Kasumi-1 (cell line): ENCODE measurements at places on chromosomes 11 and 22.

- no peak for DNase-seq
Observed at GRCh38 chr22:28909375-28909774, 26.0 kb downstream of the ZNRF3 start.

- no peak for DNase-seq
Observed at GRCh38 chr11:377883-378500, 8.7 kb downstream of the B4GALNT4 start.

GRCh38 chr11:16397390-16397789 is 41.0 kb upstream of the SOX6 start:
- no peak for DNase-seq

GRCh38 chr11:19349340-19350025 is 108.7 kb upstream of the E2F8 start:
- no peak for DNase-seq

DNA sequence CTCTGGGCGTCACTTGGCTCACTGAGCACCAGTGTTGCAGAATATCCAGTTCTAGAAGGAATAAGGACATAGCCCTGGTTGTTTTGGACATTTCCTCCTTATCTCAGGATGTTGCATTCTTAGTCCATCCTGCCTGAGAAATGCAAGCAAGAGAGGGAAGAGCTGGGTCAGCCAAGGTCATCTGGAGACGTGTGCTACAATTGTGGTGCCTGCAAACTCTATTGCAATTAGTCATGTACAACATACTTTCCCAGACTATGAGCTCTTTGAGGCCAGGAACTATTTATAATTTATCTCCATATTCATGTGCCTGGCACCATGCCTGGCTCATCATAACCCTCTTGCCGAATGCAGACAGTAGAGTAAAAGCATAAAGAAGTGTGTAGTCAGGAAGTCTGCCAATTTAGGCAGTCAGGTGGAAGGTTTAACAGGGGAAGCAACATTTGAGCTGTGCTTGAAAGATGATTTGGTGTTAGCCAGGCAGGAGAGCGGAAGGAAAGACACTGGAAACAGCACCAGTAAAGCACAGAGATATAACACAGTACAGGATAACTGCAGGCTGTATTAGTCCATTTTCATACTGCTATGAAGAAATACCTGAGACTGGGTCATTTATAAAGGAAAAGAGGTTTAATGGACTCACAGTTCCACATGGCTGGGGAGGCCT is 129.4 kb upstream of the PAX6 start:
- DNase-seq = no peak

GRCh38 chr11:134532131-134532920 is 120.3 kb upstream of the B3GAT1 start:
- no peak for DNase-seq

- DNase-seq = peak; percentile 49
Observed at GRCh38 chr11:17734986-17735817, 621 bp downstream of the KCNC1 start.

DNA sequence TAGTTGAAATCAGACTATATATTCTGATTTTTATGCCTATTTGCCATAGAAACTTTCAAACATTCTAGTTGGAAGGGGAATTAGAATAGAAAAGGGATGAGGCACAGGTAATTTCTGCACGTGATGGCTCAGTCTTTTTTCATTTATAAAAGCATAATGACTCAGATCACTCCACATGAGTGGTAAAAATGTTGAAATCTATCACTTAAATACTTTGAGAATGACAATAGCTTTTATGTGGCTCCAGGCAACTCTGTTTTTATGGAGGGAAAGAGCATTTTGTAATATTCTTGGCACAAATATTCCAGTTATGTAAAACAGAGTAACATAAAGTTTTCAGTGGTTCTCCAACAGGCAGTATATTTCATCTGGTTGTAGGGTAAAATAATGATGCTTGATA is 5.9 kb upstream of the MMP3 start:
- DNase-seq = no peak

DNA sequence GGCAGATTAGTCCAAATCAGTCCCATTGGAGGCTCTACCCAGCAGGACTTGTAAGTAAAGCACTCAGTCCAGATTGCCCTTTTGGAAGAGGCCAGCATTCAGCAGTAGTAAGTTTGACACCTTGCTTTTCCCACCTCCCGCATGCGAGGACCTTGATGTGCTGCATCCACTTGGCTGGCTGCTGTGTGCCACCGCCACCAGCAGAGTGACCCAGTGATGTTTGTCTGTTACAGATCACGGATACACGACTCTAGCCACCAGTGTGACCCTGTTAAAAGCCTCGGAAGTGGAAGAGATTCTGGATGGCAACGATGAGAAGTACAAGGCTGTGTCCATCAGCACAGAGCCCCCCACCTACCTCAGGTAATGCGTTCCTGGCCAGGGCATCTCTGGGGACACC is 6.6 kb downstream of the SMARCB1 start:
- no peak for DNase-seq

- no peak for DNase-seq
Observed at GRCh38 chr11:69524291-69524882, 42.9 kb downstream of the LINC01488 start.

DNA sequence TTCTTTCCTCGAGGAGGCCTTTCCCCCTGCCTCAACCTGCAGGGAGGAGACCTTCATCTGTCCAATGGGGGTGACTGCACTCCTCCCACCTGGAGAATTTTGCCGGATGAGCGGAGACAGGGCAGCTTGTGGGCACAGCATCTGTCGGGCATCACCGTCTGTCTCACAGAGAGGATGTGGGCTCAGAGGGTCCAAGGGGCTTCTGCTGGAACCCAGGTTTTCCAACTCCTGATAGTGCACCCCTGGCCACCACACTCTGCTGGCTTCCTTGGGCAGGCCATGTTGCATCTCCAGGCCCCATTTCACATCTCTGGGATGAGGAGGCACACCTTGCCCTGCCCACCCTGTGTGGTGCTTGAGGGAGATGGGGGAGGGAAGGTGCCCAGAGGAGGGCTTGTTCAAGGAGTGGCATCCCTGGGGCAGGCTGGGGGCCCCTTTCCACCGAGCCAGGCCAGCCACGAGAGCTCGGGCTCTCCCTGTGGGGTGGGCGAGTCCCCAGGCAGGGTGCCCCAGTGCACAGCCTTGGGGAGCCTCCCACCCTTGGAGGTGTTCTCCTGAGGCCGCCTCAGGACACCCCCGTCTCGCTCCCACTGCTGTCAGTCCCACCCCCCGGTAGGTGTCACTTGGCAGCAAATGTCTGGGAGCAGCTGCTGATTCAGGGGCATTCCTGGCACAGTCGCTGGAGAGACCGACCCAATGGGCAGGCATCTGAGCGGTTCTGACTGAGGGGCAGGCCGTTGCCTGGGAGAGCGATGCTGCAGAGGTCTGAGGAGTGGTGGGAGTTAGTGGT is 84.2 kb downstream of the MORC2 start:
- DNase-seq = no peak

GRCh38 chr11:35850191-35850590 is 93.7 kb upstream of the LDLRAD3 start:
- no peak for DNase-seq

GRCh38 chr11:24885580-24886173 is 388.8 kb downstream of the LUZP2 start:
- no peak for DNase-seq

GRCh38 chr11:23869671-23870070 is 627.2 kb upstream of the LUZP2 start:
- DNase-seq = no peak

DNA sequence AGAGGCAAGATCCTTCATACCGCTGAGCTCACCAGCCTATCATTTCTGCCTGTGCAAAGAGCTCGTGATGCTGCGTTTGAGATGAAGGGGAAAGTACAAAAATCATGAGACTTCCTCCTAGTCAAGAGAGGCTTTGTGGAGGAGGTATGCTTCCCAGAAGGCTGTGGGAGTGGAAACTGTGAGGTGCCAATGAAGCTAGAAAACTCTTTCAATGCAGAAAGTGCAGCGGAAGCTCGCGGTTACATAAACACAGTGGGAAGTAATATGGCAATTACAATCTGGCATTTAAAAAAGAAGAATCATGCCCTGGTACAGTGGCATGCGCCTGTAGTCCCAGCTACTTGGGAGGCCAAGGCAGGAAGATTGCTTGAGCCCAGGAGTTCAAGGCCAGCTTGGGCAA is 134.8 kb downstream of the EHF start:
- no peak for DNase-seq

GRCh38 chr22:30920407-30920806 is 48.2 kb downstream of the MORC2 start:
- peak; percentile 59 for DNase-seq

DNA sequence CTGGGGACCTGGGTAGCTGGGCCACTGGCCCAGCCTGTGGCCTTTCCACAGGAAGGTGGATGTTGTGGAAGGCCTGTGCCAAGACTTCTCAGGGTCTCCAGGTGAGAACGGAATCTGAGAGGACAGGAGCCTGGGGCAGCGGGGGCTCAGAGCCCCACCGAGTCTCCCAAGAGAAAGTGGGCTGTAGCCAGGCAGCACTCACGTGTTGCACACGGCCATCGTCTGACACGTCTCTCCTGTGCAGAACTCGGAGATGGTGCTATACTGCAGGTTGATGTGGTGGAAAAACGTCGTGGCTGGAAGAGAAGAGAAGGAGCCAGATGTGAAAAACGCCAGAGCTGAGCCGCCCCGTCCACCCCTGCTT is 6.4 kb downstream of the MOB2 start:
- DNase-seq = no peak

- DNase-seq = peak; percentile 57
Observed at GRCh38 chr22:46036558-46037408, 59.8 kb upstream of the WNT7B start.

DNA sequence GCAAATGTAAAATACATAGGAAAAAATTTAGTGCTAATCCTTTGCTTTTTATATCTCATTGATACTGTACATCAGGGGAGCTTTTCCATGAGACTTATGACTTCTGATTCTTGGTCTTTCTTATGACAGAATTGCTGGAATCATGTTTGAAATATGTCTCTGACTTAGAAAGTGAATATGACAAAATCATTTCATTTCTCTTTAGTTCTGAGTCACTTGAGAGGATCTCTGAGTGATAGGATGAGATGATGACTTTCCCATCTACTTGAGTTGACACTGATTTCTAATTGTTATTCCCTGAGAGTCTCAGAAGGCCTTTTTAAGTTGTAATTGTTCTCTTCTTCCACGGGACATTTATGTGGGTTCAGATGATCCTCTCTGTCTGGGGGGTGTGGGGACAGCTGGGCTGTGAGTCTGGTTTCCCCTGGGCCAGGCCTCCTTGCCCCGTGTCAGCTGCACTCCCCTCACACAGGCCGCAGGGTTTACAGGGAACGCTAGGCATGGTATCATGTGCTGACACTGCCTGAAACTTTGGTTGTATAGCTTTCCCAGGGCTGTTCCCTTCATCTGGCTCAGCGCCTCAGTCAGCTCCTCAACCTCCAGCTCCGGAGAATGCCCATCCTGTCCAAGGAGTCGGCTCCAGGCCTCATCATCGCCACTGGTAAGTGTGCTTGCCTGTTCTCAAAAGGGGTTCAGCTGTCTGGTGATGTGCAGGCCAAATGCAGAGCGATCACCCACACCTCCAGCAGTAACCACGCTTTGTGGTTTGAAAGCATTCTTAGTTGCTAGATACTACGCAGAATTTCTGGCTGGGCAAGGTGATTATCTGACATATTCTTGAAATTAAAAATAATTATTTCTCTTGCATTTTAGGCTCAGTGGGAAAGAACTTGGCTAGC is 69.5 kb upstream of the SORL1-AS1 start:
- no peak for DNase-seq

GRCh38 chr11:60942970-60943565 is 8.9 kb downstream of the SLC15A3 start:
- no peak for DNase-seq

DNA sequence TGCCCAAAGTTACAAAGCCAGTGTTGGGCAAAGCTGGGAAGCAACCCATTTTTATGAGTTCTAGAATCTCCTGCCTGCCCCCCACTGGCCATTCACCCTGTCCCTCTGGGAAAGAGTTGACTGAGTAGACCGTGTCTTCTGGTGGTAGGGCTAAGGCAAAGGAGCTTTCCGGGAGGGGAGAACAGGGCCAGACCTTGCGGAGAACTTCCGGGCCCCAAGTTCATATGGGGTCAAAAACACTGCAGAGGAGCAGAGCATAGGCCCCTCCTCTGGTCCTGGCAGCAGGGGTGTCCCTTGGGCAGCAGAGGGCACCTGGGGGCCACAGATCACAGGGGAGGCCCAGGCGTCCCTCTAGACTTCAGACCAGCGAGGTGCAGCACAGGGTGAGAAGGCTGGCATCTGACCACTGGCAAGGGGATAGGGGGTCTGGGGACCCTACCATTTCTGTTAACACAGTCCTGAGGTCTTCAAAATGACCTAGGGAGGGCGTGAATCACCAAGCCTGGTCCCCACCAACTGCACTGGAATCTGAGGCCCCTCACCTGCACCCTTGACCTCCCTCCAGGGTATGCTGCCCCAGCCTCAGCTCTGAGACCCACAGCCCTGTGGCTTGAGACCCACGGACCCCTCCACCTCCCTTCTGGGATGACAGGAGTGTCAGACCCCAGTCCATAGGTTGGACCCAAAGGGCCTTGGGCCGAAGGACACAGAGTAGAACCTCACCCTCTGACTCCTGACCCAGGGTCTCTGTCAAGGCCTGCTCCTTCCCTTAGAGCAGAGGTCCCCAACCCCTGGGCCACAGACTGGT is 1.3 kb upstream of the ARAP1 start:
- DNase-seq = no peak

- DNase-seq = peak; percentile 37
Observed at GRCh38 chr11:48013269-48013901, 33.0 kb downstream of the PTPRJ start.

GRCh38 chr11:32706985-32707741 is 87.3 kb downstream of the CCDC73 start:
- DNase-seq = peak; percentile 23

DNA sequence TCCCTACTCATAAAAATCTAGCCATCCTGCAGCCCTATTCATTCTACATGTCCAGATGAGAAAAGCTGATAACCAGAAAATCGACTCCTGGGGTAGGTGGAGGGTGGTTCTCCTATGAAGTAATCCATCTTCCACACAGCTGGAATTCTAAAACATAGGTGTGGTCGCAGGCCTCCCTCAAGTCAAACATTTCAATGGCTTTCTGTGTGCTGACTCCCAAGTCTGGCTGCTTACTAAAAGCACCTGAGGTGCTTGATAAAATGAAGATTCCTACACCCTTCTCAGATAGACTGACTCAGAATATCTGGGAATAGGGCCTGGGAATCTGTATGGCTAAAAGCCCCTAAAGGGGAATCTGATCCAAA is 26.1 kb downstream of the IRAG1 start:
- DNase-seq = no peak

- DNase-seq = no peak
Observed at GRCh38 chr11:41053894-41054293, 405.6 kb downstream of the LRRC4C start.

DNA sequence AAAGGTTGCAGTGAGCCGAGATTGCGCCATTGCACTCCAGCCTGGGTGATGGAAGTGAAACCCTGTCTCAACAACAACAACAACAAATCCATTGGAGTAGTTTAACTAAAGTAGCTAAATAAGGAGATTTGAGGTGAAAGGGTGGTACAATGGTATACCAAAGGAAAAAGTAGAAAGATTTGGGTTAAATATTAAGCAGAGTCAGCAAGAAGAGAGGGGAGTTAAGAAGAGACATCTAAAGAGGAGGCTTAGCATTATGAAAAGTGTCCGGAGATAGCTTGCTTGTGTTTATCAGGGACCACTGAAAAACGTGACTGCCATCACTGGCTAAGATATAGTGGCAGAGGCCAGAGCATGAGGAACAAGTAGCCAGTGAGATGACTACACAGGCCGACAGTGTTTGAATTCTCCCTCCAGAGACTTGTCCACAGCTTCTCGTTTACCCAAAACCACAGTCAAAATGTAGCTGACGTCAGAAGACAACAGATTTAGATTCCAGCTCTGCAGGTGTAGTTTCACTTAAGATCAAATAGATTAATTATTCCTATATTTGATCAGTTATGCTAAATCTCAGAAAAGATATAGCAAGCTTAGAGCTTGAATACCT is 32.6 kb upstream of the GRK2 start:
- no peak for DNase-seq
